Activated CD4-positive, alpha-beta T cell treated with anti-CD3 and anti-CD28 coated beads, Interleukin-2, amount 50 U/mL, for 48 hours (primary cell): ENCODE measurements at places on chromosomes 11 and 22.

DNA sequence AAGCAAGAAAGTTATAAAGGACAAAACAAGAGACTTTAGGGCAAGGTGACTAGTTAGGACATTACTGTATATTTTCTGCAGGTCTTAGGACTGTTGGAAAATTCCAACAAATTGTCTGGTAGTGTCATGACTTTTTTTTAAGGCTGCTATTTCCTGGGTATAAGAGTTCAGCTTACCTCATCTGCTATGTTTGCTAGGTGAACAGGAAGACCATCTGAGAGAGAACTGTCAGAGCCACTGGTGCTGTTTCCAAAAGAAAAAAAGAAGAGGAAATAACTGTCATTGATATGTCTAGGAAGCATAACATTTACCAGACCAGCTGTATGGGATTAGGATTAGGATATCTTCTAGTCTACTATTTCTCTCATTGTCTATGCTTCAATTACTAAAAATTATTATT is 26.3 kb upstream of the MTCH2 start:
- no peak for DNase-seq

- DNase-seq = no peak
Observed at GRCh38 chr11:67354075-67355022, 1.0 kb upstream of the POLD4 start.

- peak; percentile 26 for DNase-seq
Observed at GRCh38 chr11:64619811-64620380, 28.9 kb downstream of the SLC22A12 start.

DNA sequence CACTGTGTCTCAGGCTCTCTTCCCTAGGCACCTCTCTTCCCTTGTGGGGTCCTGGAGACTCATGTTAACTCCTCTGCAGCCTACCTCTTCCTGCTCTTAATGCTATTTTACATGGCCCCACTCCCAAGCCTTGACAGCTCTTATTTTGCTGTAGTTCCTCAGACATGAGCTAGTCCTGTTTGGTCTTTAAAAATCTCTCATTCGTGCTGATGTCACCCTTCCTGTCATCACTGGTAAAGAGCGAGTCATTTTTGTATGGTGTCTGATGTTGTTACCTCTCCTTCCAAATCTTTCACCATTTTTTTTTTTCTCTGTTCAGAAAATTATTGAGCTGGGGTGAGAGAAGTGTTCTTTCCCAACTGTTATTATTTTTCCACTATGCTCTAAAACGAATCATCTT is 84.8 kb upstream of the ZBED5 start:
- DNase-seq = no peak

- DNase-seq = no peak
Observed at GRCh38 chr11:113014262-113015097, 53.3 kb downstream of the NCAM1 start.

DNA sequence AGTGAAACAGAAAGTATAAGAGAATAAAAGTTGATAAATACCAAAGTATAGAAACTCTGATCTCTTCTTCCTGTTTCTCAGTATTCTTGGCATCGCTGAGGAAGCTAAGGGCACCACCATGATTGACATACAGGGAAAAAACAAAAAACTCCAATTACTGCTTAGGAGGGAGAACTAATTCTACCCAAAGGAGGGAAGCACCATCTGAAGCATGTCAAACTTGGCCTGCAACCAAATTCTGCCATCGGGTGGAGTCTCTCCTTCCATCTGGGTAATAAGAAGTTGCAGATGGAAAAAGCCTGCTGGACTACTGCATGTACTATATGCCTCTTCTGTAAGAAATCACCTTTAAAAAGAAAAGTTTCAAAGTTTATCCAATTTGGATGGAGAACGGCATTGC is 30.5 kb upstream of the PPP2R1B start:
- DNase-seq = no peak

- DNase-seq = no peak
Observed at GRCh38 chr22:27537501-27537900, 264.1 kb downstream of the MN1 start.

- peak; percentile 51 for DNase-seq
Observed at GRCh38 chr11:67468456-67468758, 644 bp downstream of the TMEM134 start.

GRCh38 chr22:42994917-42995562 is 19.9 kb downstream of the PACSIN2 start:
- no peak for DNase-seq

GRCh38 chr11:63901660-63902059 is 15.3 kb downstream of the RCOR2 start:
- no peak for DNase-seq

DNA sequence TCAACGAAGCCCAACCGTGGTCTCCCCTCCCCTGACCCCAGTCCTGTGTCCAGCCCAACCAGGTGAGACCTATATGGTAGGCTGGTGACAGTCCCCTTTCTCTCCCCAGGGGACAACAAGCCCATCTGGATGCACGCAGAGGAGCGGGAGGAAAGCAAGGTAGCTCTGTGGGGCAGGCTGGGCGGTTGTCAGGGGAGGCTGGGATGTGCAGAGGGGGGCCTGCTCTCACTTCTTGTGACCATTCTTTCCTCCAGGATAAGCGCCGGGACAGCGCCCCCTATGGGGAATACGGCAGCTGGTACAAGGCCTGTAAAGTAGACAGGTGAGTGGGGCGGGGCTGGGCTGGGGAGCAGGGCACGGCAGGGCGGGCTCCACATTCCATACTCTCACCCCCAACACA is 3.5 kb upstream of the RAB1B start:
- DNase-seq = peak; percentile 54

GRCh38 chr11:118340449-118340848 is 2.1 kb downstream of the CD3D start:
- DNase-seq = no peak

DNA sequence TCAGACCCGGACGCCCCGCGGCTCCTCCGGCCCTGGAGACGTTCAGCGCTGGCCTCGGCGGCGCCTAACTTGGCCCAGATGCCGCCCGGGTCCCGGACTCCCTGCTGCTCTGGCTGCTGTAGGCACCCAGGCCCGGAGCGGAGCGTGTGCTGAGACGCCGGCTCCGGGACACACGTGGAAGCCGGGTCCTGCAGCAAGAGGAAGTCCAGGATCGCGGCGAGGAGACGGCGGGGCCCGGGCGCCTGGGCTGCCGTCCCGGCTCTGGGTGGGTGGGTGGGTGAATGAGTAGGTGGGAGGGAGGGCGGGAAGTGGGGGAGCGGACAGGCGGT is 223 bp downstream of the WT1 start:
- DNase-seq = no peak

- DNase-seq = no peak
Observed at GRCh38 chr22:27542602-27543001, 259.0 kb downstream of the MN1 start.

- DNase-seq = peak; percentile 30
Observed at GRCh38 chr11:9250139-9250582, 15.0 kb downstream of the DENND5A start.

DNA sequence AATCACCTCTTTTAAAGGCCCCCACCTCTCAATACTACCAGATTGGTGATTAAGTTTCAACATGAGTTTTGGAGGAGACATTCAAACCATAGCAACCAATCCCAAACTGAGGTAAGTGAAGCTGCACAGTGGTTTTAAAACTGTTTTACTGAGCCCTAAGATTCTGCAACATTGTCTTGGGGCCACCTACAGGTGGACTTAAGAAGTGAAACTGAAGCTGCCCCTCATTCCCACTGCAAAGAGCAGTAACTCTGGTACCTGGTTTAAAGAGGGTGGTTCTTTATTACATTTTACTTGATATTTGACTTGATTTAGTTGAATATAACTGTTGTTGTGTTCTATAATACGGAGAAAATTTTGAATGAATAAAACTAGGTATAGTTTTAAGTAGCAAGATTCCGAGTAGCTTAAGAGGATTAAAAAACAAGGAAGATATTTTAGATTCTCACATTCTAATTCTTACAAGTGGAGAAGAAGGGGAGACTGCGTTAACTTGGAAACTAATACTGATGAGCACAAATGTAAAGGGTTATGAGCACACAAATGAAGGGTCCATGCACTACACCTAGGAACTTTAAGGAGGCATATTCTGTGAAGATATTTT is 26.7 kb downstream of the SYT9 start:
- DNase-seq = no peak

GRCh38 chr22:34105461-34106062 is 185.3 kb upstream of the LARGE1 start:
- peak; percentile 51 for DNase-seq

DNA sequence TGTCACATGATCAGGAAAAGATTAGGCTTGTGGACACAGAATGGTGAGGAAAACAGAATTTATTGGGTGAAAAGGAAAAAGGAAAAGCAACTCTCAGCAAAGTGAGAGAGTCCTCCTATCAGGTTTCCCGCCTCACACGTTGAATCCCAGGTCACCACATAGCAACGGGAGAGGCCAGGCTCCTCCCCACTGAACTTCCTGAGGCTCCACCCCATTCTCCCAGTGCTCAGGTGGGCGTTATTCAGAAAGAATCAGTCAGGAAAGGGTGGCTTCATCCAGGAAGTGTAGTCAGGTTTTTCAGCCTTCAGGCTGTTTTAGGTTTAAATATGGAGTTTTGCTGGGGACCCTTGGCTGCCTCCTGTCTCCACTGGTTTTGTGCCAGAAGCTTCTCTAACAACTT is 66.9 kb downstream of the SPON1 start:
- no peak for DNase-seq

DNA sequence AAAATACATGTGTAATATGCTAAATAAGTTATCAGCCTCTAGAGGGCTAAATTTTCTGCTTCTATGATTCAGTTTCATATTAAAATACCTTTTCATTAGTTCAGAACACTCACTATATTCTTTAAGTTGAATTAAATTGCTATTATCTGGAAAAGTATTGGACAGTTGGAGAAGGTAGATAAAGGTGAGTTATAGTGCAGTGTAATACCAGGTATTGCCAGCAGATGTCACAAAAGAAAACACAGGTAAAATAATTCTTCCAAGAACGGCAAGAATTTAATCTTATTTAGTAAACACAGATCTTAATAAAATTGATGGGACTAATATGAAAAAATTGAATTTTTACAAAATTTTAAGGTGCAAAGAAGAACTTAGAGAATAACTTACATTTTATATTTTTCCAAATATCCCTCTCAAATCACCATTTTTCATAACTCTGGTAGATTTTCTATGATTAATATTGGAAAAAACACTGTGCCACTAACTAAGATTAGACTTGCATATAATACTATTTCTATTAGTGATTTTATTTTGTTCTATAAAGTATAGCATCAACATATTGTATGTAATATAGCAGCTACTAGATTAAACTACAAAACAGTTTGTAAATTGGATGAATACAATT is 1.7 kb upstream of the LRRC4C start:
- no peak for DNase-seq

DNA sequence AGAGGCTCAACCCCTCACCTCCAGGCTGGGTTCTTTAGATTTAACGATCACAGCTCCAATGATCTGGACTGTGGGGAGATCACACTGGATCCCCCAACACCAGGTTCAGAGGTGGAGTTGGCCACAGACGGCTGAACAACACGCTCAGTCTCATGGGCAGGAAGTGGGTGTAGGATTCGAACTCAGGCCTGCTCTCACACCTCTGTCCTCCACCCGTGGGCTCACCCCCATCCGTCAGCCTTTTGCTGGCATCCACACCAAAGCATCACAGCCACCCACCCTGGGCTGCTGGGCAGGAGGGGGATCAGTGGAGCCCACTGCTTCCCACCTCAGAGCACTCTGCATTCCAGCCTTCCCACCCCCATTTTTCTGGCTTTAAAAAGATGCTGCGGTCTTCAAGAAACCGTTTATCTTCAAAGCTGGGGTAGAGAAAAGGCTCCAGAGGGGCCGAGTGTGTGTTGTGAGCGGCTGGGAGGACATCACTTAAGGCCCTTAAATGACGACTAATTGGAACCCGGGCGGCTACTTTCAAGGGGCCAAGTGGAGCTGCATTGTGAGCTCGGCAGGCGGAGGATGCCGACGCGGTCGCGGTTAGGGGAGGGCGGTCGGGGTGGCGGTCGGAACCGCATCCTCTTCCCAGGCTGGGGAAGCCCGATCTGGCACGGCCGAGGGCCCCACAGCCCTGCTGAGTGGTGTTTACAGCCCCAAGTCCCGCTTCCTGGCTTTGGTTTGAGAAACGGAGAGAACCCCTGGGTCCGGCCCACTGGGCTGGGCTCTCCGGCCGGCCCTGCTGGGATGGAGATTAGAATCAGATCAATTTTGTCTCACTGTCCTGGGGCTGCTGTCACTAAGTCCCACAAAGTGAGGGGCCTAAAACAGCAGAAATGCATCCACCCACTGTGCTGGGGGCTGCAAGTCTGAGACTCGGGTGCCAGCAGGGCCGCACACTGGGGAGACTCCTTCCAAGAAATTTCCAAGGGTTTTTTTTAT is 15.9 kb upstream of the FGF3 start:
- DNase-seq = peak; percentile 32

DNA sequence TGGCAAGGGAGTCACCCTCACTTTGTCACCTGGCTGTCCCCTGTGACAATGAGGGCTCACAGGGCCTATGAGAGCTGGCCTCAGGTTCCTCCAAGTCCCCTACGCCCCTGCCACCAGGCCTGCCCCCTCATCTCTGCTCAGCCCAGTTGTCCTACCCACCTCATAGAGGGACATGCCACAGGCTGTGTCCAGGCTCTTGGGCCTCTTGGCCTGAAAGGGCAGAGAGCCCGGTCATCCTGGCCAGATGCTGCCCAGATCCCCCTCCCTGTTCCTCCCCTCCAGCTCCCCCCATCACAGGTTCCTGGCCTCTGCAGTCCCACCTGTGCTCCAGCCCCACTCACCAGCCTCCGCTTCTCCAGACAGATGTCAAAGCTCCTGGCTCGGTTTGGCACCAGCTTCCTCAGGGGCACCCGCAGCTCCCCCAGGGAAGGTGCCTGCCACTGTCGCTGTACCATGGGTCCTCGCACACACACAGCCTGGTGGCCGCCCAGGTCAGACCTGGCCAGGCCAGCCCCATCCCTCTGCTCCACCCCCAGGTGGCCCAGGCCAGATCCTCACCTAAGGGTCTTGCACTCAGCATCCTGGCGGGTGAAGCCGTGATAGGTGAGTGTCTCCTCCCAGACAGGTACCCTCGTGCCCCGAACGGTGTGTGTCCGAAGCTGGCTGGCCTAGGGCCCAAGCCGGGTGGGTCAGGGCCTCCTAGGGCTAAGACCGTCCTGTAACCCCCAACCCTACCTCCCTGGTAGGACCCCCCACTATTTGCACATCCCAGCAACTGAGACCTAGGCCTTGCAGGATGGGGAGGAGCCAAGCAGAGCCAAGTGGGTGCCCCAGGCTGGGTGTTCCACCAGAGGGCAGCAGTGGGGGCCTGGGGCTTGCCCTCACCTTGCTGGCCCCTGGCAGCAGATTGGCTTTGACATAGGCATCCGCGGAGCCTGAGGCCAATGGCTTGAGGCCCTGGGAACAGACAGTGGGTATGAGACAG is 8.3 kb downstream of the NDUFV1 start:
- DNase-seq = peak; percentile 82
